GM18507 (cell line): ENCODE measurements at places on chromosomes 11 and 22.

GRCh38 chr11:94134651-94135512, 6.2 kb downstream of the PANX1 start:
- no peak for DNase-seq

- DNase-seq, result no peak
Measured at GRCh38 chr22:39713799-39714290, 143.3 kb downstream of the CACNA1I start.

DNA sequence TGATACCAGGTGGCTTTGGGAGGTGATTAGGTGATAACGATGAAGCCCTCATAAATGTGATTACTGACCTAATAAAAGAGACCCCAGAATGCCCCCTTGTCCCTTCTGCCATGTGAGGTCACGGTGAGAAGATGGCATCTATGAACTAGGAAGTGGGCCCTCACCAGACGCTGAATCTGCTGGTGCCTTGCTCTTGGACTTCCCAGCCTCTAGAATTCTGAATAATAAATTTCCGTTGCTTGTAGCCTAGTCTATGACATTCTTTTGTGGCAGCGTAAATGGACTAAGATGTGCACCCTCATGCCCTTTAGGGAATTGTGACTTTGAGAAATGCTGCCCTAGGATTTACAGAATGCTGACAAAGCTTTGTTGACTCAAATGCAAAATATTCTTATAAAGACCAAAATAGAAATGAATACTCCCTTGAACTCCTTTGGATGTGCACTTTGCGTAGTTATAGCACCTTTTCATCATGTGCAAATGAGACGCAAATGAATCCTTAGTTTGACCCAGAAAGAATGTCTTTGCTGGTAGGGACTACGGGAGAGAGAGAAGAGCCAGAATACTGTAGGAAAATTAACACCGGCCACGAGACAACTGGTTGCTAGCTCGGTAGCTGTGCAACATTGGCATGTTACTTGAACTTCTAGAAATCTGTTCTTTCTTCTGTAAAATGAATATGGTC, 24.8 kb upstream of the EHF start:
- no peak for DNase-seq

DNA sequence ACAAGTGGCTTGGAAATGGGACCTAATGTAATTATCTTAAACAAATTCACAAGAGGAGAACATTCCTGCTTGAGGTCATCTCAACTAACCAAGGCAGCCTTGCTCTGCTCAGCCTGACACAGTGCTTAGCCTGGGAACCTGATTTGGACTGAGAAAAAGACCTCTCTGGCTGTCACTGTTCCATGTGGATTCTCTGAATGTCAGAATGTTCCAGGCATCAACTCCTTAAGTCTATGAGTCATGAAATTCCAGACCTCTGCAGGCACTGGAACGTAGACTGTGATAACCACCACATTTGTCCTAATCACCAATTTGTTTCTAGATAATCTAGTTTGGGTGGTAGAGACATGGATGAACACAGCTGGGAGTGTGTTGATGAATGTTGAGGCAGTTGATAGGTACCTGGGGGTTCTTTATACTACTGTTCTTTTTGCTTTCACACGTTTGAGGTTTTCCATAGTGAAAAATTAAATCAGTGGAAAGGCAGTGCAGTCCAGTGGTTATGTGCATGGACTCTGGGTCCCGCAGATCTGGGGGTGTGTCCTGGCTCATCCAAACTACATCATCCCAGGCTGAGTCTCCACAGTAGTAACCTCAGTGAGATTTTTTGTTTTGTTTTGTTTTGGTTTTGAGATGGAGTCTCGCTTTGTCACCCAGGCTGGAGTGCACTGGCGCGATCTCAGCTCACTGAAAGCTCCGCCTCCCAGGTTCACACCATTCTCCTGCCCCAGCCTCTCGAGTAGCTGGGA, 269.6 kb downstream of the MN1 start:
- no peak for DNase-seq

GRCh38 chr22:48088926-48089536, 1326.6 kb downstream of the TBC1D22A start:
- no peak for DNase-seq

DNA sequence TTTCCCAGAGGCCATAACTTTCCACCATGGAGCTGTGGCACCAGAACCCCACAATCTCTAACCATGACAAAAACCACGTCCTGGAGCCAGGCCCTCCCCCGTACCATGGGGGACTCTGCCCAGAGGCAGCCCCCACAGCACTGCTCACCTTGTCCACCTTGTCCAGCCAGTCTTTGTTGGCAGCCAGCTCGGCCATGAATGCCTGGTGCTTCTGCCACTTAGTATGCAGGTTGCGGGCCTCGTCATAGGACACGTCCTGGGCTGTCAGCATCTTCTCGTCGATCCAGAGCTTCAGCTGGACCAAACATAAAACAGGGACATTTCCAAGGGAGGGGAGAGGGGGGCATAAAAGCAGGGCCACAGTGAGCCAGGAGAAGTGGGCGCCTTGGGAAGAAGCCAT, 20.8 kb upstream of the RBM4B start:
- no peak for DNase-seq

- peak; percentile 56 for DNase-seq
Measured at GRCh38 chr11:3841426-3842350, 929 bp upstream of the RHOG start.

DNA sequence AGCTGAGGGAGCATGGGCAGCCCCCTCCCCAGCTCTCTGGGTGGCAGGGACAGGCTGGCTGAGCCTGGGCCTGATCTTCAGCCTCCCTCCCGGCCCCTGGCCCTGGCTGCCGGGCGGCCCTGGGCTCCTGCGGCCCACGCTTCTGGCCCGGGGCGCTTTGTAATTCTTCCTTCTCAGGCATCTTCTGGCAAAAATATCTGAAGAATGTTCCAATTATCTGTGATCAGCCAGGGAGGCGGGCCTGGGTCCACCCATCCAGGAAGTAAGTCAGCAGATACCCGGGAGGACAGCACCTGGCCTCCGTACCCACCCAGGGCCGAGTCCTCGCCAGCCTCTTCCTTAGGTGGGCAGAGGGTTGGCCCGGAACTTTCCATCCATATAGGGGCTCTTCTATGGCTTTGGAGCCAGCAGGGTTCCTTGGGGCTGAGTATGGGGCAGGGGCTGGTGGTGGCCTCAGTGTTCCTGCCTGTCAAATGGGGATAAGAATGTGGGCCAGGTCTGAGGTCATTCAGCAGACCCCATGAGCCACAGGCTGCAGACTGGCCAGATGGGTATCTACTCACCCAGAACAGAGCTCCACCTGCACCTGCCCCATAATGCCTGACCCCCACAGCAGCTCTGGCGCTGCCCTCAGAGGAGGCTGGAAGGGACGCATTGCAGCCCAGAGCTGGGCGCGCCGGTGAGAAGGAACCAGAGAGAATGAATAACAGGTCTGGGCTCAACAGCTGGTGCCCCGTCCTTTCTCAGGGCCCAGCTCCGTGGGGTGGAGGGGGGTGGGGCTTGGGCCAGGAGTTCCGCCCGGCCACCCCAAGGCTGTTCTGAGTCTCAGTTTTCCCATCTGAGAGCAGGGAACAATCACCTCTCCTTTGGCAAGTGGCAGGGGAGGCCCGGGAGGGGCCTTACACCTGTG, 16.2 kb downstream of the WNT7B start:
- DNase-seq, result no peak

DNA sequence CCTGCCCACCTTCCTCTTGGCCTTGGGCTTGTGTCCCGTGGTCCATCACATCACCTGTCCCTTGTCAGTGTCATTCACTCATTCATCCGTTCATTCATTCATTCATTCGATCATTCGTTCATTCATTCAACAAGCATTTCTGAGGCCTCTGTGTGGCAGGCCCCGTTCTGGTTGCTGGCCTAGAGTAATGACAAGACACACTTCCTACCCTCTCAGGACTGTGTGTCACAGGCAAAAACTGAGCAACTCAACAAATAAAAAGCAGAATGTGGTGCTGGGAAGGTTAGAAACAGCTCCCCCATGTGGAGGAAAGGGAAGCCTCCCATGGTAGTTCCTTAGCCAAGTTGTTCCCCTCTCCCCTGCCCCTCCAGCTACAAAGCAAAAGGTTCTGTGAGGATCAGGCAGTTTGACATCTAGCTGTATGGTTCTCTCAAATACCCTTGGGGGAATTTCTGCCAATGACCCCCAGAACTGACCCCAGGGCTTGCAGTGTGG, 1.6 kb upstream of the OMP start:
- DNase-seq, result peak; percentile 25

DNA sequence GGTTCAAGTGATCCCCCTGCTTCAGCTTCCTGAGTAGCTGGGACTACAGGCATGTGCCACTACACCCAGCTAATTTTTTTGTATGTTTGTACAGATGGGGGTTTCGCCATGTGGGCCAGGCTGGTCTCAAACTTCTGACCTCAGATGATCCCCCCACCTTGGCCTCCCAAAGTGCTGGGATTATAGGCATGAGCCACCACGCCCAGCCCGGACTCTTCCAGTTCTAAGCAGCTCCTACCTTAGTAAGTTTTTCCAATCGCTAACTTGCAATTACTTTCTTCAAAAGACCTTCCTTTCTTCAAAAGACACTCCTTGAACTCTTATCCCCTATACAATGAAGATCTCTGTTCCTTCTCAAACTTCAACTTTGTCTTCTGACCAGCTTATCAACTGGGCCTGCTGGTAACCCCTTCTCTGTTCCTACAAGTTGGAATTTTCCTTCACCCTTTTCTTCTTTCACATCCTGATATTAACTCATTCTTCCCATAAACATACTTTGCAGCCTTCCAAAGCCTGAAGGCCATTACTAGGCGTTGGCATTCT, 25.8 kb downstream of the RBFOX2 start:
- DNase-seq, result no peak

GRCh38 chr22:32695451-32695891, 106.0 kb upstream of the TIMP3 start:
- no peak for DNase-seq

DNA sequence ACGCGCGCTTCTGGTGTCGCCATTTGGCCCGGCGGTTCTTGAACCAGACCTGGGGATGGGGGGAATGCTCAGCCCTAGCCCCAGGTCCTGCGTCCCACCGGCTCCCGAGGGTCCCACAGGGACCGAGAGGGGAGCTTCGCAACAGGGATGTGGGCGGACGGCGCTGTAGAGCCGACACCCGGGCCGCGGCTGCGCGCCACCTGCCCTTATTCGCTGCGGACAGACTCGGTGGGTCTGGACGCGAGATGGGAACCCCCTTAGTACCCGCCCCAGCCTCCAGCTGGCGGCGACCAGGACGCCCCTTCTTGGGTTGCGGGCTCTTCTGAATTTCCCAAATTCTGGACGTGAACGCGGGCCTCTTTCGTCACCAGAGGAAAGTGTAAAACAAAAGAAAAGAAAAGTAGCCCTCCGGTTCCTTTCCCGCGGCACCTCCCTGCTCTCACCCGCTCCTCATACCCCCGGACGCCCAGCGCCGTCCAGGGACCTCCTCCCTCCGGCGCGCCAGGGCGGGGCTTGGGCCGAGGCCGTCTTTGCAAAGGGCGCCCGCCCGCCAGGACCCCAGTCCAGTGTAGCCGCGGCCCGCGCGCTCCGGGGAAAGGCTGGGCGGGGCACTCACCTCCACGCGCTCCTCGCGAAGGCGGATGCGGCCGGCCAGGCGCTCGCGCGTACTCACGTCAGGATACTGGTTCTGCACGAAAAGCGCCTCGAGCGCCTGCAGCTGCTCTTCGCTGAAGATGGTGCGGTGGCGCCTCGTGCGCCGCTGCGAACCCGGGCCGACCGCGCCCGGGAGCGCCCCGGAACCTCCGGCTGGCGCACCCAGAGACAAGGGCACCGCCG, 827 bp downstream of the GSC2 start:
- no peak for DNase-seq

DNA sequence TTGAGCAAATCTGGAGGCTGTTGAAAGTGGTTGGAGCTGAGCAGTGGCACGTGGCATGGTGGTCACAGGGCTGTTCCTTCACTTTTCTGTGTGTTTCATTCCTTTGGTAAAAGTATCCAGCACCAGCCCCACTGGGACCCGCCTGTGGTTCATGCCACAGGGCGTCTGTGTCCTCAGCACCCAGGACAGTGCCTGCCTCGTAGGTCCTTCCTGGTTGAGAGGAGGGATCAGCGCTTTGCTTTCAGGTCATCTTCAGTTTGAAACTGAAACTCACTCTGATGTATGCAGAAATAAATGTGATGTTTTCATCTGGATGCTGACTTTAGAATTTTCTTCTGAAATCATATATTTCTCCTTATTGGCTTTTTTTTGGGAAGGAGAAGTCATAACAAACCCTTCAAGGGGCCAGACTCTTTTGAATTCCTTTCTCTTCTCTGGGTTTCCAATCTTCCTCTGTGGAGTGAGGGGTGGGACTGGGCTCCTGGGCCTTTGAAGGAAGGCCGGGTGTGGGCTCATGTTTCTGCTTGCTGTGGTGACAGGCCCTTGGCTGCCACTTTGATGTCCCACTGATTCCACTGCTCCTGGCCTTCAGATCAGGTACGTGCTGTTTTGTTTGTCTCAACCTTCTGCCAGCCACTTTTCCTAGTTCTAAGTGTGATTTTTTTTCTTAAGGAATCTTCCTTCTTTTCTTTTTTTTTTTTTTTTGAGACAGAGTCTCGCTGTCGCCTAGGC, 26.2 kb downstream of the TBC1D22A start:
- DNase-seq, result no peak

- DNase-seq, result no peak
Measured at GRCh38 chr11:34850334-34850733, 65.8 kb downstream of the APIP start.

DNA sequence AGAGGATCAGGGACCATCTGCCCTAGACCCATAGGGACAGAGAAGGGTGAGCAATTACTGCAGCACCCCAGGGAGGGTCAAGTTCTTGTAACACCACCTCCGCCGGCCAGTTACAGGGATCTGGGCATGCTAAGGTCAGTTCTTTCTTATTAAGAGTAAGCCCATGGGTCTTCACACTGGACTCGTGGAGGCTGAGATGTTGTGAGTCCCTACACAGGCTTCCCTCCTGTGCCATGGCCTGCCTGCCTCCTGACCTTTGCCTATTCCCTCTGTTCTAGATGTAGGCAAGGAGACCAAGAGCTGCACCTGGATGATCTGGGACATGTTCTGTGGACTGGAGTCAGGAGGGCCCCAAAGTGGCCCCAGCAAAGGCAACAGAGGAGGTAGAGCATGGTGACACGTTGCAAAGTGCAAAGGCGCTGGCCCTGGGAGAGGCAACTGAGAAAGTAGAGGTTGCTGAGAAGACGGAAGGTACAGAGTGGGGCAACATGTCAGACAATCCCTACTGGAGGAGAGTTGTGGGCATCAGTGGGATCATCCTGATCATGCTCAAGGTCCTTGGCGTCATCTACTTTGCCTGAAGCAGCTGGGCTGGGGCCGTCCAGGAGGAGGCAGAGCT, 16.3 kb upstream of the GNAZ start:
- no peak for DNase-seq

DNA sequence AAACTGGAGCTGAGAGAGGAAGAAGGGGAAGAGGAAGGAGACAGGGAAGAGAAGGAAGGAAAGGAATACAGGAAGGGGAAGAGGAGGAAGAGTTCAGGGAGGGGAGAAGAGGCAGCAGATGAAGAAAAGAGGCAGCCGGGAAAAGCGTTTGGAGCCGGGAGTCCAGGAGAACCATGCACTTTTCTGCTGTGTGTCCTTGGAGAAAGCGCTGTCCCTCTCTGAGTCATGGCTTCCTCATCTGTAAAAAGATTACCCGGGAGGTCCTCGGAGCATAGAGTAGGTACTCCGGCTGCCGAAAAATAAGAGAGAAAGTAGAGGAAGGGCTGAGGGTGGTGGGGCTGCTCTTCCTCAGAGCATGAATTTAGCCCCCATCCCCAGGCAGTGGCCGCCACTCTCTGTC, 226.9 kb downstream of the MN1 start:
- DNase-seq, result no peak

GRCh38 chr11:108726077-108726800, 61.4 kb downstream of the DDX10 start:
- DNase-seq, result no peak
